ENCODE measurements at places on chromosomes 5 and 9.

DNA sequence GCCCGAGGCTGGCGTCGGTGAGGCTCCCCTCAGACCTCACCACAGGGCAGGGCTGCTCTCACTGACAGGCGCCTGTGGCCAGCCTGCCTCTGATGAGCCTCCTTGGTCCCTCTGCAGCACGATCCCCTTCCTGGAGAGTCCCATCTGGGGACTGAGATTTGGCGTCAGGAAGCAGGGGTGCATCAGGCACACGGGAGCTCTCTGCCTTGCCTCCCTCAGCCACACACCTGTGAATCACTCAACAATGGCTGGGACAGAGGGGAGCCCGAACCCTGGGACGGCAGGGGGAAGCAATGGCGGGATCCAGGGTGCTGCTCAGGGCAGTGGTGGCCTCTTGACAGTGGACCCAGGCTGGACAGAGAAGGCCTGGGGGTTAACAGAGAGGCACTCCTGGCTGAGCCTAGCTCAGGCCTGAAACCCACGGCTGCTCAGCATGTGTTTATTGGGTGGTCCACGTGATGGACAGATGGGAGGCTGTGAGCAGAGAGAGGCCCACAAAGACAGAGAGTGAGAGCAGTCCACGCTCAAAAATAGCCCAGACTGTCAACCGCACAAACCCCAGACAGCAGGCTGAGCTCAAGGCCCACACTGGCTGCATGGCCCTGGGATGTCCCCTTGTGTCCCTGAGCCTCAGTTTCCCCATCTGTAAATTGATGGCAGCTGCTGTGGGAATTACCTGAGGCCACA, 11.9 kb downstream of the RASGEF1C start:
- DNase-seq = no peak

DNA sequence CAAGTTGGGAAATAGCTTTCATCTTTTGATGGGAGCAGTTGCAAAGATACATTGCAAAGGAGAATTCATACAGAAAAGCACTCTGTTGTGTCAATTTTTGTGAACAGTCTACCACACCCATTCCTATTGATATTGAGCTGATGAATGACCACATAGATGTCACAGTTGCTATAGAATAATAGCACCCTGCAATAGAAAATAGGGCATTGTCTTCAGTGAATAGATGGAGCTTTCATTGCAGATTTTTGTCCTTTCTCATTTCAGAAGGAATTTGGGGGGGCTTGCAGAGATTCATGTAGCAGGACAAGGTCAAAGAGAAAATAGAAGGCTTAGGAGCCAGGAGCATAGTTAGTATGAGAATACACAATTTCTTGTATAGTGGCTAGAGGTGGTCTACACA, 237.9 kb downstream of the TMEM38B start:
- no peak for DNase-seq

- peak; percentile 98 for DNase-seq
Measured at GRCh38 chr9:734831-735511, 106.5 kb upstream of the DMRT1 start.

GRCh38 chr9:136713550-136713949, 1.2 kb downstream of the DIPK1B start:
- no peak for DNase-seq

- peak; percentile 97 for DNase-seq
Measured at GRCh38 chr5:55160493-55161209, 680 bp downstream of the GPX8 start.

DNA sequence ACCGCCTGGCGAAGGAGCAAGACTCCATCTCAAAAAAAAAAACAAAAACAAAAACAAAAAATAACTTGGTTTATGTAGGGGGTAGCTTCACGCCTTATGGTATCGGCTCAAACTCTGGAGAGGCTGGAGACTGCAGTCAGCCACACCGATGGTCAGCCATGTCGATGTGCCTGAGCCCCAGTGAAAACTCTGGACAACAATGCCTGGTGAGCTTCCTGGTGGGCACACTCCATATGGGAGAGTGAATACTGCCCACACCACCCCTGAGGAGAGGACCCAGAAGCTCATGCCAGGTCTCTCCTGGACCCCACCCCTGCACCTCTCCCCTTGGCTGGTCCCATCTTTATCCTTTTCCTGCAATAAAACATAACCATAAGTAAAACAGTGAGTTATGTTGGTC, 19.6 kb downstream of the IPPK start:
- DNase-seq = no peak

GRCh38 chr5:54577528-54577927, 60.0 kb downstream of the SNX18 start:
- DNase-seq = no peak

GRCh38 chr5:17282283-17283120, 65.1 kb downstream of the BASP1 start:
- peak; percentile 6 for DNase-seq

- peak; percentile 66 for DNase-seq
Measured at GRCh38 chr9:70256123-70256551, 2.6 kb upstream of the SMC5 start.

- peak; percentile 79 for DNase-seq
Measured at GRCh38 chr5:108143581-108143980, 238.3 kb downstream of the FBXL17 start.

DNA sequence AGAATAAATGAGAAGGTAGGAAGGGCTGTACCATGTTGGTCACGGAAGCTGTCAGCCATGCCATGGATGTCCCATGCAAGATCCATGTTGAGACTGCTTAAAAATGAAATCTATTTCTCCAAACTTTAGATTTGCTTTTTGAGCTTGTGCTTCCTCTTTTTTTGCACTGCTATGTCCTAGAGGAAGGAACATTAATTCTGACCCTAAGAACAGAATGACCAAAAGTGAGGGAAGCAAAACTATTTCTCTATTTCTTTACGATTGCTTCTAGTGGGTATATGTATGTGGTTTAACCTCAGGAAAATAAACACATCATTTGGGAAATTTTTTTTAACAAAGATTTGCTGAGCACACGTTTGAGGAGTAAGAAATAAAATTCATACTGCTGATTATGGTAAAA, 84.6 kb downstream of the USP20 start:
- DNase-seq = no peak

DNA sequence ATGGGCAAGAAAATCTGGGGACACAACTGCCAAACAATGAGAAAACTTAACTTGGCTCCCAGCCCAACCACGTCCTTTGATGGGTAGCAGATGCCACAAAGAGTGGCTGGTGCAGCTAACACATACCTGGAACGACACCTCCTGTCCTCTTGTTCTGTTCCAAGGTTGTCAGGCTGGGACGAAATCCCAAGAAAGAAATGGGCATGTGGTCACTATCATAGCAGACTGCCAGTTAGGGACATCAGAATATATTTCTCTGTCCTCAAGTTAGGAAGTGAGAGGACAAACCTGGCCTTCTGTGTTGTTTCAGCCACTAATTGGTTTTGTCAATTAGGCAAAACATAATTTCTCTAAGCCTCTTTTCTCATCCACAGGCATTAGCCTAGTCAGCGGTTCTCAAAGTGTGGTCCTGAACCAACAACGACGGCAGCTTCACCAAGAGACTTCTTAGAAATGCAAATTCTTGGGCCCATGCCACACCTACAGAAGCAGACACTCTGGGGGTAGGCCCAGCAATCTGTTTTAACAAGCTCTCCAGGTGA, 63.4 kb downstream of the RAPGEF1 start:
- DNase-seq = no peak

DNA sequence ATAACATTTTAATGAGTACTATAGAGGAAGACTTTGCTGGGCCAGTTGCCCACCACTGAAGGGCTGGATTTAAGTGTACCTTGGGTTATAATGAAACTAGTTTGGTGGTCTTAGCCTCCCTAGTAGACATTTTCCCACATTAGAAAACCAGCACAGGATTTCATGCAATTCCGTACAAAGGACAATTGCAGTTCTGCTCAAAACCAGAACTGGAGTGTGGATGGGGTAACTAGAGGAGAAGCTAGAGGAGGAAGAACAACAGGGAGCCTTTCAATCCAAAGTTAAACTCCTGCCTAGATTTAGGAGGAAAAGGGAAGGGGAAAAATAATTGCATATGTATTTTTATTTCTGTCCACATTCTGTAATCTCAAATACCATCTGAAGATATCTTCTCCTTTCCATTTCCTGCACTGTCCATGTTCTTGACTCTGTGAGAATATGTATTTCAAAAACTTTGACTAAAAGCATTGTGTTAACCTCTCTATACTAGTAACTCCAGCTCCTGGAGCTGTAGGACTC, 97.5 kb upstream of the SSBP2 start:
- peak; percentile 49 for DNase-seq

DNA sequence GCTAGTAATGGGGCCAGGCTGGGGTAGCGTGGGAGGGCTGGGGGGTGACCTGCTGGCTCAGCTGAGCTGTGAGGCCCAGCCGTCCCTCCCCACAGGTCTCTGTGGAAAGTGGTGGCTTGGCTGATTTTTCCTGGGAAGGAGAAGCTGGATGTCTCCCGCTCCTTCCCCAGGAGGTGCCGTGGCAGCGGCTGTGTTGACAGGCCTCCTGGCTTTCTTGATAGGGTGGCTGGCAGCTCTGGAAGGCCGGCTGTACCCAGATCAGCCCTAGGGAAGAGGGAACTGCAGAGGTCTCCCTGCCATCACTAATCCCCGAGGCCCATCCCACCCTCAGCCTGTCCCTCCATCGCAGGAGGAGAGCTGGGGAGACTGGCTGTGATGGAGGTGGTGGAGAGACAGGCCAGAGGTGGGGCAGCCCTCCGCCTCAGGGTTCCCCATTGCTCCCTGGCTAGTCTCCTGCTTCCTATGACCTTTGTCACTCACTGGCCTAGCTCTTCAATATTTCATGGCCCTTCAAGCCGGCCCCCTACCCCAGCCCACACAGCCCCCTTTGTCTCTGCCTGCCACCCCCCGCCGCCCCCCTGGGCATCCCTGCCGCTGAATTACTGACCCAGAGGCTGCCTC, 6.8 kb downstream of the CXXC5 start:
- no peak for DNase-seq

DNA sequence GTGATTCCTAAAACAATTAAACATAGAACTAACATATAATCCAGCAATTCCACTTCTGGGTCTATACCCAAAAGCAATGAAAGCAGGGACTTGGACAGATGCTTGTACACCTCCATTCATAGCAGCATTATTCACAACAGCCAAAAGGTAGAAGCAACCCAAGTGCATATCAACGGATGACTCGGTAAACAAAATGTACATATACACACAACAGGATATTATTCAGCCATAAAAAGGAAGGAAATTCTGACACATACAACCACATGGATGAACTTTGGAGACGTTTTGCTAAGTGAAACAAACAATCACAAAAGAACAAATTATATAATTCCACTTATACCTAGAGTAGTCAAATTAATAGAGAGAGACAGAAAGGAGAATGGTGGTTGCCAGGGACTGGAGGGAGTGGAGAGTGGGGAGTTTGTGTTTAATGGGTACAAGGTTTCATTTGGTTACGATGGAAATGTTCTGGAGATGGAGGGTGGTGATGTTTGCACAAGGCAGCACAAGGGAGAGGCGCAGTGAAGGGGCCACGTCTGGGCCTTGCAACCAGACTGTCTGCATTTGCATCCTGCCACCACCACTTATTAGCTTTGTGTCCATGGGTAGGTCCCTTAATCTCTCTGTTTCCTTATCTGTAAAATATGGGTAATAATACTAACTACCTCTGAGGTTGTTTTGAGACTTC, 36.3 kb upstream of the RLN1 start:
- no peak for DNase-seq

GRCh38 chr5:81971712-81972491, at the start of gene ATG10:
TSS of gene ATG10 (plus strand) at chr5:81972023. CDS start at chr5:81987571, 15,548 bp downstream.
- peak; percentile 84 for DNase-seq

- no peak for DNase-seq
Measured at GRCh38 chr5:3958389-3958788, 362.8 kb downstream of the IRX1 start.

- DNase-seq = peak; percentile 26
Measured at GRCh38 chr9:8724284-8725018, 924.9 kb upstream of the DMAC1 start.

DNA sequence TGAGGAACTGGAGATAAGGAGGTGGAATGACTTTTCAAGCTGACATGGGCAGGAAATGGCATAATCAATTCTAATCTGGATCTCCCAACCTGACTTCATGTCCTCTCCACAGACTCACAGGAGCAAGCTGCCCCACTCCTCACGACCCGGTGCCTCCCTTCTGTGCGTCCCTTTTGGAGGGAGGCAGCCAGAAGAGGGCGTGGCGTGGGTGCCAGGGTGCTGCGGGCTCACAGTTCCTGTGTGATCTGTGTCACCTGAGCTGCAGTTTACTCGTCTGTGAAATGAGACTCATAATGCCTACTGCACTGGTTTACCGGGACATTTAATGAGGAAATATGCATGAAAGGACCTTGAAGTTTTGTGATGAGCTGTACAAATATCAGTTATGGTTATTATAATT, 207.4 kb downstream of the DAB2IP start:
- DNase-seq = no peak

- DNase-seq = no peak
Measured at GRCh38 chr5:72628771-72629371, 121.7 kb upstream of the ZNF366 start.

DNA sequence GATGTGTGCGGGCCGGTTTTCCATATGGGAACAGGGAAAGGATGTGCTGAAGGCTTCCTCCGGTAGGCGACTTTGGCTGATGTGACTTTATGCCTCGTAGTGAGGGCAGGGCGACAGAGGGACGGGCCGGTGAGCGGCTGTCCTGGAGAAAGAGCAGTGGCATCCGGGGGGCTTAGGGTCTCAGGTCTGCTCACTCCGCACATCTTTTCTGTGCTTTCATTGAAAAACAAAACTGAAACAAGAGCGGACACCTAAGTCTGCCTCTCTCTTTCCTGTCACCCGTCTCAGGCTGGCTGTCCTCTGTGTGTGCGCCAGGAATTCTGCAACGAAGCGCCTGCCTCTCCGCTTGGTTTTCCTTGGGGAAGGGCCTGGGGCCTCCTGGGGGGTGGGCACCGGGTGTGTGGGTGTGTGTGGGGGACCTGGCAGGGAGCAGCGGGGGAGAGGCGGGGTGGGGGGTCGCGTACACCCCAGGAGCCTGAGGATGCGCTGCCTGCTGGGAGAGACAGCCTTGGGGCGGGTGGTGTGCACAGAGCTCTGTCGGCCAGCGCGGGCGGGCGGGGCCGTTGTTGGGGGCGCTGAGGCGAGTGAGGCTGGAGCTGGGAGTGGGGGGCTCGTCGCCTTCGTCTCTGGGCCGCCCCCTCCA, 580 bp upstream of the PRRX2 start:
- DNase-seq = no peak

DNA sequence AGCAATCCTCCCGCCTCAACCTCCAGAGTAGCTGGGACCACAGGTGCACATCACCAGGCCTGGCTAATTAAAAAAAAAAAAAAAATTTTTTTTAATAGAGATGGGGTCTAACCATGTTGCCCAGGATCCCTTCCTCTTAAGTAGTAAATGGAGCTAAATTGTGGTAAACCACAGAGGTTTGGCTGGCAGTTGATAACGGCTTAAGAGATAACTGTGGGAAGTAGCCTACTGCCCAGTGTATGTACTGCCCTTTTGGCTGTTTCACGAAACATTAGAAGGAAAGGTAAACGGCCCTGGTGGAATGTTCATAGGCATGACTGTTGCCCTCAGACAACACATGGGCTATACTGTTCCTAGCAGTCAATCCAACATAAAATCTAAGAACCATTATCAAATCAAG, 44.4 kb downstream of the HMGCR start:
- DNase-seq = no peak

GRCh38 chr5:14640765-14641164, 23.8 kb upstream of the OTULIN start:
- no peak for DNase-seq
